Erythroblast (primary cell): ENCODE measurements at places on chromosomes 13 and 19.

- no peak for DNase-seq
Observed at GRCh38 chr19:10682397-10683063, 18.7 kb upstream of the QTRT1 start.

GRCh38 chr19:3586707-3587346 is 1.5 kb downstream of the GIPC3 start:
- DNase-seq: no peak

DNA sequence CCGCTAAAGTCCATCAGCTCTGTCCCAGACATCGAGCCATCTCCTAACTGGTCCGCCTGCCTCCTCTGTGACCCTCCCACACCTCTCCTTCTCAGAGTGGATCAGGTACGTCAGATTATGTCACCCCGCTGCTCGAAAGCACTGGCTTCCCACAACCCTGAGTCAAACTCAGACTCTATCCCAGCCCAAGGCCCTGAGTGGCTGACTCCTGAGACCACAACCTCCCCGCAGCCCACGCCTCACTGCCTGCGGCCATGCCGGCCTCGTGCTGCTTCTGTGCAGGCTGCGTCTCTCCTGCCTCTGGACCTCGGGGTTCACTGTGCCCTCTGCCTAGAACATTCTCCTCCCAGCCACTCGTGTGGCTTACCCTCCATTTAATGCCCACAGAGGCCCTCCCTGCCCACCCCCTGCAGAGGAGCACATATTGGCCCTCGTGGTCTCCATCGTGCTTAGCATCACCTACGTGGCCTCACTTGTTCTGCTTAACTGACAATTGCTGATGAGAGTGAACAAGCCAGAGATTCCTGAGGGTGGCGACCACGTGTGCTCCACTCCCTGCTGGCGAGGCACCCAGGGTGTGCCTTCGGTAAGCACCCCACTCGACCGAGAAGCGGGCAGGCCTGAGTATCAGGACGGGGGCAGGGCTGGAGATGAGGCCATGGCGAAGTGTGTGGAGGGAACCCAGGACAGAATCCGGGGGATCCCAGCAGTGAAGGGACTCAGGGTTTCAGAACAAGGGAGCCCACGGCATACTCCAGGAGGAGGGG is 13.5 kb upstream of the FKRP start:
- DNase-seq: no peak

DNA sequence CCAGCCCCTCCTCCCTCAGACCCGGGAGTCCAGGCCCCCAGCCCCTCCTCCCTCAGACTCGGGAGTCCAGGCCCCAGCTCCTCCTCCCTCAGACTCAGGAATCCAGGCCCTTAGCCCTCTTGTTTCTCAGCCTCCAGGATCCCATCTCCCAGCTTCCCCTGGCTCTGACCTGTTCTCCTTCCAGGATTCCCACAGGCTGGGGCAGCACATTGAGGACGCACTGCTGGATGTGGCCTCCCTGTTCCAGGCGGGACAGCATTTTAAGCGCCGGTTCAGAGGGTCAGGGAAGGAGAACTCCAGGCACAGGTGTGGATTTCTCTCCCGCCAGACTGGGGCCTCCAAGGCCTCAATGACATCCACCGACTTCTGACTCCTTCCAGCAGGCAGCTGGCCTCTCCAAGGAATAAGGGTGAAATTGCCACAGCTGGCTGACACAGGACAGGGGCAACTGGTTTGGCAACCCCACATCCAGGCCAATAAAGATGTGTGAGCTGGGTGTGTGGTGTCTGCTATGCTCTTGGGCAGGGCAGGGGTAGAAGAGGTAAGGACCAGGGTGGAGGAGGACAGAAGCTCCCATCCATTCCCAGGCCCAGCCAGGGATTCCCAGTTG is 22.4 kb downstream of the CPT1C start:
- no peak for DNase-seq

GRCh38 chr13:58452123-58452623 is 820.6 kb downstream of the PCDH17 start:
- no peak for DNase-seq

GRCh38 chr13:55361141-55361540 is 1779.6 kb upstream of the PRR20A start:
- no peak for DNase-seq

- DNase-seq: no peak
Observed at GRCh38 chr19:48991873-48992580, 1.1 kb downstream of the GYS1 start.

DNA sequence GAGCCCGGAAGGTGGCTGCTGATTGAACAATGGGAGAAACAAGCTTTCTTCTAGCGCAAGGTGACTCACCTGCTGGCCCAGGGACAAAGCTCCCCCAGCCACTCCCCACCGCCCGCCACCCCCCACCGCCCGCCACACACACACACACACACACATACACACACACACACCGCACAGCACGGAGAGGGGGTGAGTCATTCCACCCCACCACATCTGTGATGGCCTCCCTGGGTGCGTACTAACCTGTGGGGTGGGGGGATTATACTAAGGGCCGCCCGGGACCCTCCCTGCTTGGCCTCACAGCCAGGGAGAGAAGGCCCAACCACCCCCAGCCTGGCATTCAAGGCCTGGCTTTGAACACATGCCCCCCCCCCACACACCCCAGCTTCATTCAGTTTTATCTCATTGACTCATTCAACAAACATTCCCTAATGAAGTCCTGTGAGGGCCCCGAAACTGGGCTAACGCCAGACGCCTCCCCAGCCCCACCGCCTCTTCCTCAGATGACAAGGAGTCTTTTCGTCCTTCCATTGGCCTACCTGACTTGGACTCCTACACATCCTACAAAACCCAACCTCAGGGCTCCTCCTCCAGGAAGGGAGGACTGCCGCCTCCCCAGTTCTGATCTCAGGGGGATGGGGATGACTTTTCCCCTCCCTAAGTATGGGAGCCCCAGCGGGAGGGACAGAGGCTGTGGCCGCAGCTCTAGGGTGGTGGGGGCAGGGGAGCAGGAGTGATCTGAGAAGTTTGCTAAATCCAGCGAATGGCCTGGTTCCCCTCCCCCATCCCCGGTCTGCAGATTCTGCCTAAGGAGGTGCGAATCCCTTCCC is 5.8 kb upstream of the ONECUT3 start:
- no peak for DNase-seq

DNA sequence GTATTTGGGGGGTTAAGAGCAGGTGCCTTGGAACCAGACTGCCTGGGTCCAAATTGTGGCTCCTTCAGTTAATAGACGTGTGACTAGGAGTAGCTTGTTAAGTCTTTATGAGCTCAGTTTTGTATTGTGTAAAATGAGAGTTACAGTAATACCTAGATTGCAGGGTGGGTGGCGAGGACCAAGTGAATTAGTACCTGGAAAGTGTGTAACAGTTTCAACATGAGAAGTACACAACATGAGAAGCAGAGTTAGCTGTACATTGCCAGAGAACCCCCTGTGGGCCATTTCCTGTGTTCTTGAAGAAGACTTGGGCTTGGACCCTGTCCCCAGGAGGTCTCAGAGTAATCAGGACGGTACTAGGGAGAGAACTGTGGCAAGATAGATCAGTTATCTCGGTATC is 36.8 kb downstream of the PPP2R1A start:
- DNase-seq: no peak

GRCh38 chr13:106533943-106534638 is 1.4 kb downstream of the EFNB2 start:
- peak; percentile 16 for DNase-seq

- DNase-seq: peak; percentile 94
Observed at GRCh38 chr19:42279902-42280814, 11.1 kb downstream of the CIC start.

GRCh38 chr13:47603365-47603764 is 397.7 kb downstream of the SUCLA2 start:
- no peak for DNase-seq

DNA sequence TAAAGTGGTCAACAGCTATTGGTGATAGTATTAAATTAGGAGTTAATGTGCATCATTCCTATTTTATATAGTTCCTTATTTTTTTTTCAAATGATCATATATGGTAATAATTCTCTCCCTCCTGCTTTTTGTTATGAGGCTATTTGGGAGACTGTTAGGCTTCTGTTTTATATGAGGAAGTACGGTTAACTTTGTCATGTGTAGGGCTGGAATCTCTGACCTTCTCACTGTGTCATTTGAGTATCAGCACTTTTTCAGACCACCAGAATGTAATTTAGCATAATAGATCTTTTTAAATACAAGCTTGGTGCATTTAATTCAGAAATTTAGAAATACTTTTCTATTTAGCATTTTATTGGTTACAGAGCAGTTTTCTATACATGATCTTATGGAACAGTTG is 7.7 kb downstream of the DGKH start:
- DNase-seq: no peak

DNA sequence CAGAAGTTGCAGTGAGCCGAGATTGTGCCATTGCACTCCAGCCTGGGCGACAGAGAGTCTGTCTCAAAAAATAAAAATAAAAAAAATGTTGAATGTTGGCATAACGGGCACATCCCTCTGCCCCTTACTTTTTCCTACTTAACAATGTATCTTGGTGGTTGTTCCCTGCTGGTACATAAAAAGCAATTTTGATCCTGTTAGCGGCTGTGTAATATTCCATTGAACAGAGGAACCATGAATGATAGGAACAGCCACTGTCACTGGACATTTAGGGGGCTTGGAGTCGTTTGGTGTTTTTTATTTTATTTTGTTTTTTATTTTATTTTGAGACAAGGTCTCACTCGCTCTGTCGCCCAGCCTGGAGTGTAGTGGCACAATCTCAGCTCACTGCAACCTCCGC is 10.4 kb upstream of the NCCRP1 start:
- no peak for DNase-seq

GRCh38 chr13:40352802-40353562 is 313.5 kb downstream of the FOXO1 start:
- DNase-seq: no peak

- DNase-seq: no peak
Observed at GRCh38 chr13:39874331-39875053, 219.0 kb downstream of the COG6 start.

GRCh38 chr13:31172535-31172934 is 10.8 kb upstream of the HSPH1 start:
- DNase-seq: no peak

DNA sequence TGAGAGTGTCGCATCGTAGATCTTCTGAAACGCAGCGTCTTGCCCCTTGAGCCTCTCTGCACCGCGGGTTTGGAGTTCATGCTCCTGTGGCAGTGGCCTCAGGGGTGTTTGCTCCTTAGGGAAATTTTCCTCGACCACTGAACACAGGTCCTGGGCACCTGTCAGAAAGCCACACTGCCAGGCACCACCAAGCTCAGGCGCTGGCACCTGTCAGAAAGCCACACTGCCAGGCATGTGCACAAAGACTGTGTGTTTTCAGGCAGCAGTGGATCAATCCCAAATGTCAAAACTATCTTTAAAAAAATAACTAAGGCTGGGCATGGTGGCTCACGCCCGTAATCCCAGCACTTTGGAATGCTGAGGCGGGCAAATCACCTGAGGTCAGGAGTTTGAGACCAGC is 87.1 kb downstream of the ATP11A start:
- DNase-seq: no peak

DNA sequence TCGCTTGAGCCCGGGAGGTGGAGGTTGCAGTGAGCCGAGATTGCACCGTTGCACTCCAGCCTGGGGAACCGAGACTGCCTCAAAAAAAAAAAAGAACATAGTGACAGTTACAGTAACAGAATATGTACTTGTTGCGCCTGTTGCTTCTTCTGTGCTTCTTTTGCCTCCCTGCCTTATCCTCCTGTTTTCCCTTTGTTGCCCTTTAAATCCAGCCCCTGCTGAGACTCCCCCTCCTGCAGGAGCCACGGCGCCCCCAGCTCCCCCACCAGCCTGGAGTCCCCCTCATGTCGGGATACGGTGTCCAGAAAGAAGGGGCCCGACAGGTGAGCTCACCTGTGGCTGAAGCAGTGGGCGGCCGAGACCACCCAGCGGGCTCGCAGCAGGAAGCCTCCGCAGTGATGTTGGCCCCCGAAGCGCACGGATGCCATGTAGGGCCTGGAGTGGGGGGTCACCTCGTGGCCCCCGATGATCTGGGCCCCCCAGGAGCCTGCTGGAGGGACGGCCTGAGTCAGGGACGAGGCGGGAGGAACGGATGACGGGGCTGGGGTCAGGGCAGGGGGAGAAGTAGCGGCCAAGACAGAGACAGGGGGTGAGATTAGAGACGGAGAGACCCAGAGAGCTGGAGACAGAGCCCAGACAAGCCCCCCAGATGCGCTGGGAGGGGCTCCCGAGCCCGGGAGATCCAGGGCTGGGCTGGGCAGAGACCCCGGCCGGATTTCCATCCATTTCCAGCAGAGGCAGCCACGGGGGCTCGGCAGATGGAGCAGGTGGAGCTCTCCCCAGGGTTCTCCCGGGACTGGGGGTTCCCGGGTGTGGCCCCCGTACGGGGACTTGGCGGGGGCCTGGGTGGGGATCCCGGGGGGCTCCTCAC is 536 bp downstream of the PRSS57 start:
- DNase-seq: no peak

- peak; percentile 46 for DNase-seq
Observed at GRCh38 chr19:17450264-17451075, 2.0 kb upstream of the TMEM221 start.

DNA sequence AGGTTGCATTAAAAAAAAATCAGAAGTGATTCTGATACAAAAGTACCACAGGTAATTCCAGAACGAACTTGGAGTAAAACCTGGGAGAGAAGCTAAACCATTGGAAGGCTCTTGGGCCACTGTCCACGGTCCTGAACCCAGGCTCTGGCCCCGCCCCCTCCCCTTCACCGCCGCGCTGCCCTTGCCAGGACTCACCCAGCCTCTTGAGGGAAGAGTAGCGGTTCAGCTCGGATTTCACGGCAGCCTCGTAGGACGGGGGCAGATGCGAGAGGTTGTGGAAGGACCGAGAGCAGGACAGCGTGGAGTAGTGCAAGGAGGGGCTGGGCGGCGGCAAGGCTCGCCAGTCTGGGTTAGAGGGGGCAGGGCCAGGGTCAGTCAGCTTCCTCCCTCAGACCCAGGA is 5.7 kb downstream of the SHISA7 start:
- DNase-seq: peak; percentile 70

DNA sequence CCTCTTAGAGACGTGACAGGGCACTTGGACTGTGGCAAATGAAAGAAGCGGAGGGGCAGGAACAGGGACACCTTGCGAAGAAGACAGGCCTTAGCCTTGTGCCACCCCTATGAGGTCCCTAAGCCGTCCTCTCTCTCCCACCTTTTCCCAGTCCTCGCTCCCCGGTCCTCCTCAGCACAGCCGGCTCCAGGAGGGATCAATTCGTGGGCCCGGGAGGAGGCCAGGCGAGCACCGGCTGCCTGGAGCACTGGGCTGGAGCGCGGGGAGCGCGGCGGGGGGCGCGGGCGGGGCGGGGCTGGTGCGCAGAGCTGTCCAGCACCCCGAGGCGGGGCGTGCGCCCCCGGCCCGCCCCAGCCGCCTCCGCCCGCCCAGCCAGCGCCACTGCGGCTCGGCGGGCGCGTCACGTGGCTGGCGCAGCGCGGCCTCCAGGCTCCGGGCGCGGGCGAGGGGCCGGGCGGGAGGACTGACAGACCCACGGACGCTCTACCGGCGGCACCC is at the start of gene LRP3:
Gene LRP3, plus strand, starts transcription at position 466 of the 498 bp plus-strand sequence. CDS start 456 bp downstream, outside the sequence.
- DNase-seq: no peak

GRCh38 chr13:33571618-33572017 is 246.3 kb upstream of the RFC3 start:
- DNase-seq: no peak

GRCh38 chr13:102536695-102537485 is 59.9 kb upstream of the TPP2 start:
- no peak for DNase-seq
